Activated CD4-positive, alpha-beta T cell treated with anti-CD3 and anti-CD28 coated beads for 48 hours (primary cell): ENCODE measurements at places on chromosomes 12 and 14.
A peak's percentile ranks its signal among the peaks of the same experiment; 100 is the strongest.

DNA sequence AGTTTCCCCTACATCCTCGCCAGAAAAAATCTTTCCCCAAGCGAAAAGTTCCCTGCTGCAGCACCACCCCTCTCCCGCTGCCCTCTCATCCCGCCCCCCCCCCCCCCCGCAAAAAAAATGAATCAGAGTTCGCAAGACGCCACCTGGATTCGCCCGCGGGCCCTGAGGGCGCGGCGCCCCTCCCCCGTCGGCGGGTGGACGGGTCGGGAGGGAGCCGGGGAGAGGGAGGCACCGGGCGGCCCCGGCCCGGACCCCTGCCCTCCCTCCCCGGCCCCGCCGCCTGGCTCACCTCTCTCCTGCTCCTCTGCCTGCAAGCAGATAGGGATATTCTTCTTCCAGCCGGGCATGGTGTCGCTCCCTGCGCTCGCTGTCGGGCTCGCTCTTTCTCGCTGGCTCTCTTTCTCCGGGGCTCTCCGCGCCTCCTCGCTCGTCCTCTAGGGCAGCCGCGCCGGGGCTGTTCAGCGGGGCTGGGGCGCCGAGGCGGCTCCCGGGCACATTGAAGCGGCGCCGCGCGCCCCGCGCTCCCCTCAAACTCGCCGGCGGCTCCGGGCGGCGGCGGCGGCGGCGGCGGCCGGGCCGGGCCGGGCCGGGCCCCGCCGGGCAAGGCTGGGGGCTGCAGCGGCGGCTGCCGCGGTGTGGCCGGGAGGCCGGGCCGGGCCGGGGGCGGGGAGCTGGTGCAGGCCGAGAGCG is 200.3 kb upstream of the CAND1 start:
- DNase-seq = peak; percentile 53

DNA sequence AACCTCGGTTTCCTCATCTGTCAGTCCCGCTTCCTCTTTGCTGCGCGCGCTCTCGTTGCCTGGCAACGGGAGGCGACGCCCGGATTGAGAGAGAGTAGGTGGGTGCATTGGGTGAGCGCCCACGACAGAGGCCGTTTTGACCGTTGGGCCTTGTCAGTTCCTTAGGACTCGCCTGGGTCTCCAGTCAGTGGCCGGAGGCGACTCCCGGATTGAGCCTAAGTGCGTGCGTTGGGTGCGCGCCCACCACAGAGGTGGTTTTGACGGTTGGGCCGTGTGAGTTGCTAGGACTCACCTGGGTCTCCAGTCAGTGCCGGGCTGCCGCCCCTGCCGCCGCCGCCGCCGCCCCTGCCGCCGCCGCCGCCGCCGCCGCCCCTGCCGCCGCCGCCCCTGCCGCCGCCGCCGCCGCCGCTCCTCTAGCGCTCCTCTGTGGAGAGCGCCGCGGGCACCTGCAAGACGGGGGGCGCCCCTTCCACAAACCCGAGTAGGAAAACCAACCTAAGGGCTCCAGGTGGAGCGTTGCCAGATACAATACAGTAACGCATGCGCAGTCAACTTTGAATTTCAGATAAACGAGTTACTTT is 37.2 kb downstream of the APOBEC1 start:
- DNase-seq = no peak

GRCh38 chr12:57222286-57223190 is 5.9 kb downstream of the NXPH4 start:
- no peak for DNase-seq

- DNase-seq = no peak
Measured at GRCh38 chr14:68621400-68622365, 171.2 kb downstream of the ZFP36L1 start.

DNA sequence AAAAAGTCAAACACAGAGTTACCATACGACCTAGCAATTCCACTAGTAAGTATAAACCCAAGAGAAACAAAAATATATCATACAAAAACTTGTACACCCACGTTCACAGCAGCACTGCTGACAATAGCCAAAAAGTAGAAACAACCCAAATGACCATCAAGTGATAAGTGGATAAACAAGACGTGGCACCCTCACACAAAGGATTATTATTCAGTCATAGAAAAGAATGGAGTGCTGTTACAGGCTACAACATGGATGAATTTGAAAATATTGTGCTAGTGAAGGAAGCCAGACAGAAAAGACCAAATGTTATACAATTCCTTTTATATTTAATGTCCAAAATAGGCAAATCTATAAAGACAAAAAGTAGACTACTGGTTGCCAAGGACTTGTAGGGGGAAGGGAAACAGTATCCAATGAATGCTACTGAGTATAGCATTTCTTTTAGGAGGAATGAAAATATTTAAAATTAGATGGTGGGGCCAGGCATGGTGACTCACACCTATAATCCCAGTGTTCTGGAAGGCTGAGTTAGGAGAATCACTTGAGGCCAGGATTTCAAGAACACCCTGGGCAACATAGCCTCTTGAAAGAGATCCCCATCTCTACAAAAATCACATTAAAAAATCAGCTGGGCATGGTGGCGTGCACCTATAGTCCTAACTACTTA is 41.9 kb downstream of the SPTLC2 start:
- DNase-seq = no peak

DNA sequence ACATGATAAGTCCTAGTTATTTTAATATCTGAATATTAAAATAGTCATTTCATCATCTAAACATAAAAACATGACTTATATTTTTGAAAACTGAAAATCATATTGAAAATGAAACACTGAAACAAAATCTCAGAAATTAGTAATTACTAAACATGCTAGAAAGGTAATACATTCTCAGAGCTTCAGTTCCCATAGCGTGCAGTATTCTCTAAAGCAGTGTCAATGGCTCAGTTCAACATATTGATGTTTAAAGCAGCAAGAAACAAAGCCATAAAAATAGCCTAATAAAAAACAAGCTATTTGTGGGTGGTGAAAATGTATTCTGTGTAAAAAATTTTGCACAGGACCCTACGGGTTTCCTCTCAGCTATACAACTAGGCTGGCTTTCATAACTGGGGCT is 1337.4 kb downstream of the FSCB start:
- no peak for DNase-seq

- no peak for DNase-seq
Measured at GRCh38 chr14:34344318-34344717, 117.7 kb downstream of the SPTSSA start.

- peak; percentile 49 for DNase-seq
Measured at GRCh38 chr14:61889914-61890351, 127.7 kb downstream of the SNAPC1 start.

GRCh38 chr14:98819132-98819866 is 452.7 kb downstream of the BCL11B start:
- DNase-seq = no peak

DNA sequence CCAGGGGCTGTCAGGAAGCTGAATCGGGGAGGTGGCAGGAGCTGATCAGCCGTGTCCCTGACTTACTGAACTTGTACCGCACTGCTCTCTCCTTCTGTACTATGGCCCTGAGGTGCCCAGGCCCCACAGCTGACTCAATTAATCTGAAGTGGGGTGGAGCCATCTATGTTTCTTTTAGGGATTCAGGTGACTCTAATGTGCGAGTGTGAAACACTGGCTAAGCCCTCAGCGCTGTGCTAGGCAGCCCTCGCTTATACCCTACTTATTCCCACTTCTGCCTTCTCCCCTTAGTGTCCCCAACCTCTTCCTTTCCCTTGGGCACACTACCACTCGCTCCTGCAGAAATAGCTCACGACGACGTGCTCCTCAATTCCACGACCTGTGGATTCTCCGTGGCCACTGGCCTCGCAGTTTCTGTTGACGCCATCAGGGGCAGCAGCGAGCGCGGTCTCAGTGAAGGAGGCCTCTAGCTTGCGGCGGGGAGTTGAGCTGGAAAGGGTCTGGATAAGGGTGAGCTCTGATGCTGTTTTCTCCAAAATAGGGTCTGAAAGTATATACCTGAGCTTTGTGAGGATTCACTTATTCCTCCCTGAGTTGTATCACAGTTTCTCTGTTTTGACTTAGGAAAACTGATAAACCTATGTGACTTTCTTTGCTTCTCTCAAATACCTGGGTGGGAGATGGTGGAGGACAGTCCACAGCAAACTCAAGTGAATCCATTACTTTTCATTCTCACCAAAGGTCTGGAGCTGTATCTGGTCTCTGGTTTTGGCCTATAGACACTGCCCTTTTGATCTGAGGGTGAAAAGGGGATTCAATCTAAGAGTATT is 167.6 kb downstream of the SLC41A2 start:
- peak; percentile 65 for DNase-seq

DNA sequence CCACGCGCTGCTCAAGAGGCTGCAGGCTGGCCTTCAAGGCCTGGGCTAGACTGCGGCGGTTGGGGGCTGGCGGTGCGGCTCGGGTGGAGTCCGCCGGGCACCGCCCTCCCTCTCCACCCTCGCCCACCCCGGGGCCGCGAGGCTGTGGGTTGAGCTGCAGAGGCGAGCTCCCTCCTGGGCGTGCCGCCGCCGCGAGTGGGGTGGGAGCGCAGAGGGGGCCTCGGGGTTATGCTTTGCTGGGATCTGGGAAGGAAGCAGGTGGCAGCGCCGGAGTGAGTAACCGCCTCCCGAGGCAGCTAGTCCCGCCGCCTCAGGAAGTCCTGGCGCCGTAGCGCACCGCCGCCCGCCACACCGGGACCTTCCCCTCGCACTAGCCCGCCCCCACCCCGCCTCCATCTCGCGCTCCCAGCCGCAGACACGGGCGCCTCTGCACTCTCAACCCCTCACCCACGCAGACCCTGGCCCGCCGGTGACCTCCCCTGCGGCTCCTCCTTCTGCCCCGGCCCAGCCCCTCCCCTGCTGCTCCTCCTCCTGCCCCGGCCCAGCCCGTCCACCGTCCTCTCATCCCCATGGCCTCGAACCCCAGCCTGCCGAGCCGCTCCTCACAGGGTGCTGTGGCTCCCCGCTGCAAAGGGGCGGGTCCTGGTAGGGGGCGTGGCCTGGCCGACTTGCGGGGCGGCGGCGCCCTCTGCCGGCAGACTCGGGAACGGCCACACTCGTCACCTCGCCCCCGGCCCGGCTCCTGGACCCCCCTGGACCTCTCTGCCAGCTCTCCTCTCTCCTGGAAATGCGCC is 16.6 kb downstream of the TAMALIN start:
- peak; percentile 97 for DNase-seq

DNA sequence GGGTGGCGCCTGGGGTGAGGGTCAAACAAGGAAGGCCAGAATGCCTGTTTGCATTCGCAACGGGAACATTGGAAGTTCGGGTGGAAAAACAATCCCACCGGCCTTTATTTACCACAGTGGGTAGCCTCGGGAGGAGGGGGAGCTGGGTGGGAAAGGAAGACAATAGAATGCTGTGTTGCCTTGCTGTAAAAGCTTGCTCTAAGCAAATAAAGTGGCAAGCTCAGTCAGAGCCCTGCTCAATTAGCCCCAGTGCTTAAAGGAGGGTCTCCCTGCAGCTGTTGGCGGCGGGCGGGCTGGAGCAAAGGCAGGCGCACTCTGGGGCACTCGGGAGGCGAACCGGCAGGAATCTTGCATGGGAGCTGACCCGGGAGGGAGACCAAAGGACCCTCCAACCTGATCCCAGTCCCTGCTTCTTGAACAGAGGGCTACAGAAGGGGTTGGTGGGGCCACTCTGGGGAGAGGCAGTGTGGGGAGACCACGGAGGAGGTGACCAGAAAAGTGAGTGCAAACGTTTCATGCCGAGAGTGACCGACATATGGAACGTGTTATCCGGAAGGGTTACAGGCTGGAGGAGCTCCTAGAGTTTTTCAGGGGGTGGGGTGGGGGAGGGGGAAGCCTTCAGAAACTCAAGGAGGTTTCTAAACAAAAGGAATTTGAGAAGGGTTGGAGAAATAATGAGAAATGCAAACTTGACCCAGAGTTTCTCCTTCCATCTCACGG is 48.5 kb downstream of the NTF3 start:
- no peak for DNase-seq

DNA sequence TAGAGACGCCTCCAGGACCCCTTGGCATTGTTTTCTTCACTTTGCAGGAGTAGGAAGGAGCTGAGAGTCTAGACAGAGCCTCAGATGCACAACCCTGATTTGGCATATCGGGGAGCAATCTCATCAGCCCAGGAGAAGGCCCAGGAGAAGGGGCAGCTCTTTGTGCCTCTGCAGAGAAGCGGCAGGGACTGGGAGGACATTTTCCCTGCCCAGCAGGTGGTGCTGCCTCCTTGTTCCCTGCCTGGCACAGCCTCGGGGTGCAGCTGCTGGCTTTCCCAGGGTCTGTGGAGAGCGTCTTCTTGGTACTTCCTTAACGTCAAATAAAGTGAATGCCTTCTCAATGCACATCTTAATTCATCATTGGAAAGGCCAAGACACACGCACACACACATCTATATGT is 419.5 kb downstream of the TMEM121 start:
- peak; percentile 45 for DNase-seq
